ENCODE measurements at places on chromosomes 2 and 18.

DNA sequence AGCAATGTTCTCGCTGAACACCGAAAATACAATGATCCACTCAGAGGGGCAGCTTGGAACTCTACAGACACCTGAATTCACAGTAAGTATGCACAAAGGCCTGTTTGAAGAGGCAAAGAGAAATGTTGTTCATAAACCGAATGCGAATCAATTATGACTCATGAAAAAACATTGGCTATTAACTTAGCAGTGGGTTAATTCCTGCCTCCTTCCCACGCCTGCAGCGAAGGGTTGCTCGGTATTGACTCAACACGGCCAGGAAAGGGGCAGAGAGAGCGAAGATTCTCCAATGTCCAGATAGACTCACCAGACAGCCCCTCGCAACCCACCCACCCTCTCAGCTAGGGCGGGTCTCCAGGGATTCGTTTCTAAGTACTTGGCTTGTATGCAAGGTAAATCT lies 9.4 kb downstream of the CRACDL start:
- no peak for DNase-seq

GRCh38 chr2:211437396-211437795 lies 881.0 kb downstream of the CPS1 start:
- no peak for DNase-seq

GRCh38 chr18:36559149-36559857 lies 261.8 kb downstream of the FHOD3 start:
- DNase-seq: no peak

- DNase-seq: no peak
Measured at GRCh38 chr2:143371616-143372015, 242.4 kb downstream of the ARHGAP15 start.

GRCh38 chr18:10290638-10291235 lies 163.7 kb upstream of the APCDD1 start:
- DNase-seq: no peak

GRCh38 chr2:149877913-149878312 lies 290.3 kb upstream of the MMADHC start:
- peak; percentile 42 for DNase-seq

DNA sequence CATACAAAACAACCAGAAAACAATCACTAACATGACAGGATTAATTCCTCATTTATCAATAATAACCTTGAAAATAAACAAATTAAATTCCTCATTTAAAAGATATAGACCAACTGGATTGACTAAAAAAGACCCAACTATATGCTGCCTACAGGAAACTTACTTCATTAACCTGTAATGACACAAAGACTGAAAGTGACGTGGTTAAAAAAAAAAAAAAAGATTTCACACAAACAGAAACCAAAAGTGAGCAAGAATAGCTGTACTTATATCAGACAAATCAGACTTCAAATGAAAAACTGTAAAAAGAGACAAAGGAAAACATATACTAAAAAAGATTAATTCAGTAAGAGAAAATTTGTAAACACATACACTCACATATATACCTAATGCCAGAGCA lies 201.2 kb downstream of the CCDC178 start:
- DNase-seq: no peak

DNA sequence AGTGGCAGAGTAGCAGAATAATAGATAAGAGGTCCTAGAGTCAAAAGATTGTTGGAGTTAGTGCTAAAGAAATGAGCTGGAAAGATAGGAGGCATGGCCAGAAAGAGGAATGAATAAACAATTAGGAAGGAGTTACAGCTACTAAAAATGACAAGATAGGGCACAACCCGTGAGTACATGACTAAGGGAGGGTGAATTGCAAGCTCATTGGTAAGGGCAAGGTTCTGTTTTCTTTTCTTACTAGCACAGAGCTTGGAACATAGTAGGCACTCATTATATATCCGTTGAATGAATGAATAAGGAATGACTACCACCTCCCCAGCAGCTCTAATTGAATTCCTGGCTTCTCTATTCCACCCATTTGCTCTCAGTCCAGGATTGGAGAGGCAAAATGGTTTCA lies 5.7 kb upstream of the MARCO start:
- DNase-seq: no peak

DNA sequence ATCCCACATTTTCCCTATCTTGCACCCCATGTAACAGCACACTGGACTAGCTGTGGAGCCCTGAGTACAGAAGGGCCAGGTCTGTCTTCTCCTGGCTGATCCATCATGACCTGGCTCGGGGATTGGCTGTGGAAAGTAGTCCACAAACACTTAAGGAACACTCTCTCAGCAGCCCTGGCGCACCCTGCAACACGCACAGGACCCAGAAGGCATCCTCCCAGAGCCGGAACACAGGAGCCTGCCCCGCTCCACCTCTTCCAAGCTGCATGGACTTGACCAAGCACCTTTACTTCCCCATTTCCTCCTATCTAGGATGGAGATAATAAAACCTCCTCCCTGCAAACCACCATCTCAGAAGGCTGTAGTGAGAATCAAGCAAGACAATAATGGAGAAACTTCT lies 151.7 kb downstream of the CTIF start:
- DNase-seq: no peak

DNA sequence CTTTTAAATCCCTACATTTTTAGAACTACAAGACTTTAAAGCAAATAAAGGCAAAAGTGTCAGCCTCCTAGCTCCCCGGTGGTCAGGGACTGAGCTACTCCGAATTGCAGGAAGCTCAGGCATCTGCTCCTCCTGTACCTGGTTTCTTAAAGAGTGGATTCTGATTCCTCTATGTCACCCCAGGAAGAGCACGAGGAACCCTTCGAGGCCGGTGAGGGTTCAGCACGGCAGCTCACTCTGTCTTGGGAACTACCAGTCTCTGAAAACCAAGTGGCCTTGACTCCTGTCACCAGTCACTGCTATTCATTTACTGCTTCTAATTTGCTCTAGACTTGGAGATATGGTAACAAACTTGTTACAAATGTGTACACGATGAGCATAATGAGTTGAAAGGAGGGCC lies 2.3 kb downstream of the PER2 start:
- no peak for DNase-seq

DNA sequence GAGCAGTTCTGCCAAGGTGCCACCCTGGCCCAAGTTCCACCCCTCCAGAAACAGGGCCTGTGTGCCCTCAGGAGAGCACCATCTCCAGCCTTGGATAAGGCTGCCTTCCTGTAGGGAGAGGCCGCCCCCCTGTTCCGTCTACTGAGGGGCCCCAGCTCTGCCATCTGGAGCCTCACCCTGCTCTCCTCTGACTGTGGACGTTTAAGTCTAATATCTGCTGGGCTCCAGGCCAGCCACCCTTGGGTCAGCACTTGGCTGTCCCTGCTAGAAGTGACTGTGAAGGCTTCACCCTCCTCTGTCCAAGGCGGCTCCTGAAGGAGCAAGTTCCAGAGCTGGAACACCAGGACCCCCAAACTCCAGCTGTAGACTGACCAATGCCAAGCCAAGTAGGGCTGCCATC lies 26.3 kb downstream of the RHOB start:
- DNase-seq: no peak

DNA sequence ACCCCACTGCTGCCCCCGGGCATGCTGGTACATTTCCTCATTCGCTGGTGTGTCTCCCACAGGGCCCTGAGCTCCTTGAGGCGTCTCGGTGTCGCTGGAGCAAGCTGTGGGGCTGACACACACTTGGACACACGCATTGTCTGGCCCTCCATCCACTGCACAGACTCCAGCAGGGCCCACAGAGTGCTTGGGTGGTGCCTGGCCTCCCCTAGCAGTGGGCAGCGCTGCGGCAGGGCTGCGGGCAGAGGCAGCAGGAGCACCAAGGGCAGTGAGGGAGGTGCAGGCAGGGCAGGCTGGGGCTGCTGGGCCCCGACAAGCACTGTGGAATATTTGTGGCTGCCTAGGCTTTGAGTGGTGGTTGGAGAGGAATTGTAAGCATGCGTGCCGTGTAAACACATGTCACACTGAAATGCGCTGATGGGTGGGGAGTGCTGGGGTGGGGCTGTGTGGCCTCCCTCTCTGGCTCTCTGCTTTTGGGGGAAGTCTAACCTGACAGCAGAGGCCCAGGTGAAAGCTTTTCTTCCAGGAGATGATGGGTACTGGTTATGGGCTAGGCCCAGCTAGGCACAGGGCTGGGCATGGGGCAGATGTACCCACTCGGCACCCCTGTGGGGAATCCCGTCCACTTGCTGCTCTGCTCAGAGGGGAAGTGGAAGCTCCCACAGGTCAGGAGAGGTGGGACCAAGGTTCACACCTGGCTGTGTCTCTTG lies 55.5 kb upstream of the HS6ST1 start:
- no peak for DNase-seq

- no peak for DNase-seq
Measured at GRCh38 chr2:173358616-173359015, 3.9 kb downstream of the CDCA7 start.

DNA sequence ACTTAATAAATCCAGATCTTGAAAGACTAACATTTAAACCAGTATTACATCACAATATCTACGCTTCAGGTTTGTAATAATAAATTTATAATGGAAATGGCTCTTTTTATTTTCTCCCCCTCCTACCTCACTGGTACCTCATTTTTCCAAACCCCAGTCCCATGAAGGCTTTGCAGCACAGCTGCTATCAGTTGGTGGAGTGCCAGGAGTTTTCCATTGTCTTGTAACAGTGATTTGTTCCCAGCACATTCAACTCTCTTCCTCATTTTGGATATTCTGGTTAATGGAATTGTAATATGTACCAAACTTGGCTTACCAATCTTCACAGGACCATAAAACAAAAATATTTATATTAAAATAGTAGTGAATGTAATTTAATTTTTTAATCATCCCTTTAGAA lies 91.2 kb downstream of the VRK2 start:
- DNase-seq: no peak

DNA sequence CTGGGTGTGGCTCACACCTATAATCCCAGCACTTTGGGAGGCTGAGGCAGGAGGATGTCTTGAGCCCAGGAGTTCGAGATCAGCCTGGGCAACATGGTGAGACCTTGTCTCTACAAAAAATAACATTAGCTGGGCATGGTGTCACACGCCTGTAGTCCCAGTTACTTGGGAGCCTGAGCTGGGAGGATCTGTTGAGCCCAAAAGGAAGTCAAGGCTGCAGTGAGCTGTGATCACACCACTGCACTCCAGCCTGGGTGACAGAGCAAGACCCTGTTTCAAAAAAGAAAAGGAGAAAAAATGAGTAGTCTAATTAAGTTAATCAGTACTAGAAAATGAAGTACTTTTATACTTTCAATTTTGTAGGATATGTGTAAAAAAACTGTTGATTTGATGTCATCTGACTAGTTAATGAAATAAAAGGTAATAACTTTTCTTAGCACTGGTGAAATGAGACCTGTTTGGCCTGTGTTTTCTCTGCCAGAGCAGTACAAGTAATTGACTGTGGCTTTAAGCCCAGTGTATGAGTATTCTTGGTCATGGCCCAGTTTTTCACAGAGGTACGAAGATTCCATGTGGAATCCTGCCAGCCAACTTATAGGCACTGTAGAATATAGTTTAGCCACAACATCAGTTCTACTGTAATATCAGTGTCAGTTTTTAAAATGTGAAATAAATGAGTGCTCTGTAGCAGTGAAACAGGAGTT lies 35.8 kb downstream of the MFSD6 start:
- DNase-seq: no peak

GRCh38 chr2:2656115-2657011 lies 325.3 kb upstream of the MYT1L start:
- no peak for DNase-seq

DNA sequence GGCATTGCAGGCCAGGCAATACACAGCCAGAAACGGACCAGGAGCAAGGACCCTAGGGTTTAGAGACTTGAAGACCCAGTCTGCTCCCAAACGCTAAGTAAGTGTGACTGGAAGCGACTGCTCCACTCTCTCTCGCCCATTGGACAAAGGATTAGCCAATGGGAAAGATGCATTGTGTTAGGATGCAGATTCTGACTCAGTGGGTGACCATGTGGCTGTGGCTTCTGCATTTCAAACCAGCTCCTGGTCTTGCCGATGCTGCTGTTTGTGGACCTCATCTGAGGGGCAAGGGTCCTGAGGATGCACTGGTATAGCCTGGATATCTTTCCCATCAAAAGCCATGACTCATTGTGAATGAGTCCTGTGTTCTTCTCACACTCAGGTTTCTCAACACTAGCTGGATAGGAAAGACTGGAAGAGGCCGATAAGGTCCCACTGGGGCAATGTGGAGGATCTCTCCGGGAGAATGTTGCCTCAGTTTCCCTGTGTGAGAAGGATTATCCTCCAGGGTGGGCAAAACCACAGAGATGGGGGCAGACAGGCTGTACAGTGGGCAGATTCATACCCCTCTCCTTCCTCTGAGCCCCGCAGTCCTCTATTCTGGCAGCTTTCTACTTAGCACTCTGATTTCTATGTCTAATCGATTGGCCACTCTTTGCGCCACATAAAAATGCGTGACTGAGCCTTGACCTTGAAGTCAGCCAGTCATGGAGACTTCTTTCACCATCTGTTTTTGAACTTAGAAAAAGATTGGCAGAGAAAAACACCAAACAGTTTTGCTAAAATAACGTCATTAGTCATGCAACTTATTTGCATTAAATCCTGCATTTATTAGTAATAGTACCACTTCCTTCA lies 257.1 kb downstream of the PRKCE start:
- DNase-seq: no peak

GRCh38 chr2:3486047-3487027 lies 33.0 kb downstream of the ADI1 start:
- DNase-seq: no peak

DNA sequence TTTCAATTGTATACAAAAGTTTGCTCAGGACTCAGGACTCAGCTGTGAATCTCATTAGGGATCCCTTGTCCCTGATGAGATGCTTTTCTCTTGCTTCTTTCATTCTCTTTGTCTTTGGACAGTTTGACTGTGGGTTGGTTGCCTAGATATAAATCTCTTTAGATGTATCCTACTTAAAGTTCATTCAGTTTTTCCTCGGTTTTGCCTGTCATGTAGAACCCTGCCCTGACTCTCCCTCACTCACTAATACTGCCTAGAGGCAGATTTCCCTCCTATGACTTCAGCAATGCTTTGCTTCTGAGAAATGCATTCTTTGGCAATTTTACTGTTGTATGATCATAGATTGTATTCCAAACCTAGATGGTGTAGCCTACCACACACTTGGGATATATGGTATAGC lies 421.4 kb upstream of the TCF4 start:
- DNase-seq: no peak

DNA sequence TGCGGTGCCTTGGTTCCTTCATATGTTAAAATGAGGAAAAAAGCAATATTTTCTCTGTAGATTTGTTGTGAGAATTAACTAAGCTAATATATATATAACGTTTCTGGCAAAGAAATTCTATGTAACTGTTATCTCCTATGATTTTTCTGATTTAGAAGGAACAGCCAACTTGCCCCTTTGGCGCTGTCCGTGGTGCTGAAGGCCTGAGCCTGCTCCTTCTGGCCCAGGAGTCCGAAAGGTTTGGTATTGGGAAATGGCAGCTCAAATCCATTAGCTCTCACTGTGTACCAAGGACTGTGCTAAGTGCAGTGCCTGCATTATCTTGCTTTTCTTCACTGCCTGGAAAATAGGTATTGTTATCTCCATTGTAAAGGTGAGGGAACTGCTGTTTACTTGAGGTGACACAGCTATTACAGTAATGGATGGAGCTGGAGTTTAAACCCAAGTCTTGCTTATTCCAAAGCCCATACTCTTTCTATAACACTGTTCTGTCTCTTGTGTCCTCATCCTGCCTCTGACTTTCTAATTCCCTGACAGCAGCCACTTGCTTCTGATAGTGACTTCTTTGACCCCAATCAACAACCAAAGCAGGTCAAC lies 52.2 kb downstream of the C1QL2 start:
- DNase-seq: no peak

GRCh38 chr2:160022162-160022561 lies 40.3 kb downstream of the PLA2R1 start:
- DNase-seq: no peak
